Erythroblast (primary cell): ENCODE measurements at places on chromosomes 13 and 19.

DNA sequence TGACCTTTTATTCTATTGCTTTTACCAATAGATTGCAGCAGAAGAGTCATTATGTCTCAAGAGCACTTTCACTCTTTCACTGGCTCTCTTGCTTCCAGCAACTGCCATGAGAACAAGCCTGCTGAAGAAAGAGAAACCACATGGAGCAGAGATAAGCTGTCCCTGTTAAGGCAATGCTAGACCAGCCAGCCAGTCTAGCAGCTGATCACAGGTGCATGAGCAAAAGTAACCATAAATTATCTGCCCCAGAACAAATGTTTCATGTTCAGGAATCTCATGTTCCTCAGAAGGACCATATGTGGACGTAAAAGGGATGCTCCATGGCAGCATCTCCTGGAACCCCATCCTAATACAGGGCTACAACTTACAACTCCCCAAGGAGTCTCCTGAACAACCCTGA is 20.4 kb upstream of the DCLK1 start:
- DNase-seq, result no peak

DNA sequence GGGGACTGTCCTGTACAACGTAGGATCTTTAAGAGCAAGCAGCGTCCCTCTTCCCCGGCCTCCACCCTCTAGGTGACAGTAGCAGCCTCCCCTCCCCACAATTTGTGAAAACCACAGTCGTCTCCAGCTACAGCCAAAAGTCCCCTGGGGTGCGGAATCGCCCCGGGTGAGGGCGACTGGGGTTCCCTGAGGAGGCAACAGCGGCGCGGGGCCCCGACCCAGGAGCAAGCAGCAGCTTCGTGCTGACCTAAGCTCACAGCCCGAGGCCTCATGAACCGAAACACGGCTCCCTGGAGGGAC is 322 bp downstream of the ZNF558 start:
- DNase-seq, result no peak

DNA sequence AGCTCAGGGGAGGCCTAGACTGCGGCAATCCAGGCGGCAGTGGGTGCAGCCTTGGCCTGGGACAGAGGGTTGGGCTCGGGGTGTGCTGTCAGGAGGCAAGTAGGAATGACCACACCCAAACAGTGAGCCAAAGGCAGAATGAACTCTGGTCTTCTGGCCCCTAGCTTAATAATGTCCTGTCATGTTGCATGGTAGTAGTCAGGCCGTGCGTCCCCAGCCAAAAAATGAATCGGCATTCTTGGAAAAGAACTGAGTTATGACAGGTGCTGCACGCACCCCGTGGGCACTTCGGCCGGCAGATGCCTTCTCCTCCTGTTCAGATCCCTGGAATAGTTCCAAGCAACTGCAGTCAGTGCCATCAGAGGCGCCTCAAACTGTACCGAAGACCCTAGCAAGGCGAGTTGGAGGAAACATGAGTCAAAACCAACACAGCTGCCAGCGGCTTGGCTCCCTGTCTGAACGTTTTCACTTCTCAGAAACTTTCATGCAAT is 55.9 kb downstream of the ATP7B start:
- DNase-seq, result peak; percentile 54

GRCh38 chr19:34135054-34135800 is 37.1 kb upstream of the LSM14A start:
- DNase-seq, result no peak

DNA sequence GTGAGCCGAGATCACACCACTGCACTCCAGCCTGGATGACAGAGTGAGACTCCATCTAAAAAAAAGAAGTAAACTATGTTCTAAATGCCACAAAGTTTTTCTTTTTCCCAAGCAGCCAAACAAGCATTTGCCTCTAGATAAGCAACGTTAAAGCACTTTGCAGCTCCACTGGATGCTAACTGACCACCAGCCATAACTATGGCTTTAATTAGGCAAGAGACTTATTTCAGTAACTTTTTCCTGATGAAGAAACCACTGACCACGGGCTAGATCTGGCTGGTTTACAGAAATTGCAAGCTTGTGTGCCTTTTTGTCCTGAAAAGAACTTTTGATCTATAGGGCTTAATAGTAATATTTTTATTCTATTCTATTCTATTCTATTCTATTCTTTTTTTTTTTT is 22.1 kb downstream of the CD70 start:
- no peak for DNase-seq

DNA sequence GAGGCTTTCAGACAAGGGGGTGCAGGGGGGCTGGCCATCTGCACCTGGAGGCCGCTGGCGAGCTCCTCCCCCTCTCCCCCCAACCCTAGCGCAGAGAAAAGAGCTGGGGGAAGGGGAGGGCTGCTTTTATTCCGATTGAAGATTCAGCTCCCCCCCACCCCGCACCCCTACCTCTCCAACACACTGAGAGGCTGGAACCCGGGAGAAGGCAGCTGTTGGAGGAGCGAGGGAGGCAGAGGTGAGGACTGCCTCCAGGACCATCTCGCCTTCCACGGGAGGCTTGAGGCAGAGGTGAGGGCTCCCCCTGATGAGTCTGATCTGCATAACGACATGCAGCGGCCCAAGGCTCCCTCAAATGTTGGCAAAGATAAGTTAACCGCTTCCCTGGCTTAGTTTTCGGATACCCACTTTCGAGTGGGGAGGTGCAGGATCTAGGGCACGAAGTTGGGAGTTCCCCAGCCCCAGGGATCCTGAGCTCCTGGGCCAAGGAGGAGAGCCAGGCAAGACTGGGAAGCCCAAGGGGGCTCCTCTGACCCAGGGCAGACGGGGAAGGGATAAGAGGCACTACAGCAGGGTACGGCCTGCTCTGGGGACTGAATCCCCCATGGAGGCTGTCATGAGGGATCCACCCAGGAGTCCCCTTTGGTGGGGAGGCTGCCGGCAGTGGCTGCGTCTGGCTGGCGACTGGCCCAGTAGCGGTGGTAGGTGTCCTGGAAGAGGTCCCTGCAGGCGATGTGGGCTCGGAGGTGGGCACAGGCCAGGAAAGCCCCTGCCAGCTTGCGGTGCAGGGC is 1.2 kb upstream of the NUMBL start:
- peak; percentile 48 for DNase-seq

GRCh38 chr13:112849500-112849899 is 119.5 kb upstream of the MCF2L start:
- no peak for DNase-seq

- no peak for DNase-seq
Measured at GRCh38 chr13:44149821-44150220, 223.8 kb upstream of the SERP2 start.

GRCh38 chr13:93425411-93425810 is 198.8 kb downstream of the GPC6 start:
- DNase-seq, result no peak

- DNase-seq, result peak; percentile 77
Measured at GRCh38 chr19:48724796-48725753, 5.5 kb upstream of the MAMSTR start.

DNA sequence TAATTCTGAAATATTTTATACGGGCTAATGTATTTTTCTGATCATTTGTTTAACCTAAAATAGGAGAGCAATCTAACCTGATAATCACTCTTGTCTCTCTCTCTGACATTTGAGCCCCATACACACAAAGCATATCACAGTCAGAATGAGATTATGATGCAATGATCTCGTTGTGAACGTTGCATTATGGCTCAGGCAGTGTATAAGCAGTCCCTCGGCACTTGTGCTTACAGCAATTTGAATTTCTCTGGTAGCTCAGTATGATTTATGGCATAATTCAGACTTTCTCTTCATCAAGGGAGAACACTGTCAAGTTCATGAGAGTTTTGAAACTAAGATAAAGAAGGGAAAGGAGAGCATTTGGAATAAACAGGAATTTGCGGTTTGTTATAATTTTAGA is 256.1 kb downstream of the DACH1 start:
- no peak for DNase-seq

- DNase-seq, result peak; percentile 9
Measured at GRCh38 chr13:49214917-49215376, 5.2 kb upstream of the MLNR start.

DNA sequence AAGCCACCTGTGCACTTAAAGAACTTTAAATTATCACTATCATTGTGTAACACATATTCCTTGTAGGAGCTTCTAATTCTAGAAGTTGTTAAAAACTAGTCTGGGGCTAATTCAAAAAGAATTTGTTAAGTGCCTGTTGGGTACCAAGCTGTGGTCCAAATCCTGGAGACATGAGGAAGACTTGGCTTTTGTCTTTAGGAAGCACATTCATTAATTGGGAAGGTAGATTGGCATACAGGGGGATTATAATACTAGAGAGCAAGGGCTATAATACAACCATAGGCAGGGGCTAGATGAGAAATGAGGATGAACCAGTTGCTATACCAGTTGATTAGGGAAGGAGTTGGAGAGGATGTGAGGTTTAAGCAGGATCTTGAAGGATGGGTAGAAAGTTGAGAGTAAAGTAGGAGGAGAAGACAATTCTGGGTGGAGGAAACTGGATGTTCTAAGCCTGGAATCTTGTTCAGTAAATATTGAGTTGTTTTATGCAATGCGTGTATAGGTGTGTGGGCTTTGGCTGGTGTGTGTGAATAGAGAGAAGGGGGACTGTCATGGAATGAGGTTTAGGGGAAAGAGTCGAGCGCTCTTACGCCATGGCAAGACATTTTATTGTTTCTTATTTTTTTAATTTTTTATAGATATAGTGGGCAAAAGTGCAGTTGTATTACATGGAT is 350.1 kb downstream of the GPC5 start:
- no peak for DNase-seq

GRCh38 chr13:26051657-26052311 is at the start of gene SHISA2:
TSS of gene SHISA2 (minus strand) at chr13:26052016. CDS start at chr13:26050975, 1,041 bp downstream.
- peak; percentile 13 for DNase-seq

DNA sequence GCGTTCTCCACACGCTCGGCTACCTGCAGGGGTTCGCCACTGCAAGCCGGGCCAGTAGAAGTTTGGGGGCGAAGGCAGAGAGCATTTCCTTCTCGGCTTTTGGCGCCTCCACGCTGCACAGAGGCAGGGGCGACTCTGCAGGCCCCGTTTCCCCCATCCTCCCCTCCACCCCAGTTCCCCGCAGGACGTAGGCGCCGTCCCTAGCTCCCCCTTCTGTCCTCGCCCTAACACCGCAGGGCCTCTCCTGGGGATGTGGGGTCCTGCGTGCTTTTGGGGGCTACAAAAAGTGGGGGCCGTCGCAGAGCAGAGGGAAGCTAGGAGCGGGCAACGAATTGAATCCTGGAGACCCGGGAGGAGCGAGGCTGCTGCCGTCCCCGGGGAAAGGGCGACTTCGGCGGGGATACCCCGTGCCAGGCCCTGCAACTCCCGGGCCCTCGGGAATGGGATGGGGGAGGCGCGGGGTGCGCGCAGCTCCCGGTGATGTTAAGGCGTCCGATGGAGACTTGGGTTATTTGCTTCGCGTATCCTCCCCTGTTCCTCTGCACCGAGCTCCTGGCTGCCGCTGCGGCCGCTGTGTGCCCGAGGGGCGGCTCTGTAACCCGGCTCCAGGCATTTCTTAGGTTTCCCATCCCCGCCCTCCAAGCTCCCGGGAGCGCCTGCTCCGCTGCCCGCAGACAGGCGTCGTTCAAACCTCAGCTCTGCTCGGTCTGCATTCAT is 255.9 kb upstream of the SOX21 start:
- DNase-seq, result no peak

GRCh38 chr13:110853235-110853721 is 61.6 kb downstream of the ANKRD10 start:
- DNase-seq, result no peak

GRCh38 chr19:48858984-48859710 is 9.3 kb downstream of the PLEKHA4 start:
- DNase-seq, result peak; percentile 80

DNA sequence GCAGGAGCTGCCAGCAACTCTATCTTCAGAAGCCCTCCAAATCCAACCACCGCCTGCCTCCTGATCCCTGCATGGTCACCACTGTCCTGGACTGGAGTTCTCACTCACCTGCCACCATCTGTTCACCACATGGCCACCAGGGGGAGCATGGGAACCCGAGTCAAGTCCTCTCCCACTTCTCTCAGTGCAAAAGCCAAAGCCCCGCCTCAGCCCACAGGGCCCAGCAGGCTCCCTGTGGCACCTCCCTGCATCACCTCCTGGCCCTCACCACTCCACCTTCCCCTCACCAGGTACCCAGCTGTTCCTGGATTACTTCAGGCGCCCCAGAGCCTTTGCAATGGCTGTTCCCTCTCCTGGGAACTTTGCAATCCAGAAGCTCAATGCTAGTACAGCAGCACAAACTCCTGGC is 5.3 kb downstream of the DHPS start:
- DNase-seq, result peak; percentile 81

GRCh38 chr19:41455936-41456335 is 13.0 kb downstream of the ERICH4 start:
- DNase-seq, result no peak

- no peak for DNase-seq
Measured at GRCh38 chr19:53091413-53092254, 11.6 kb downstream of the ZNF160 start.

- peak; percentile 59 for DNase-seq
Measured at GRCh38 chr13:93708308-93709075, 481.9 kb downstream of the GPC6 start.

DNA sequence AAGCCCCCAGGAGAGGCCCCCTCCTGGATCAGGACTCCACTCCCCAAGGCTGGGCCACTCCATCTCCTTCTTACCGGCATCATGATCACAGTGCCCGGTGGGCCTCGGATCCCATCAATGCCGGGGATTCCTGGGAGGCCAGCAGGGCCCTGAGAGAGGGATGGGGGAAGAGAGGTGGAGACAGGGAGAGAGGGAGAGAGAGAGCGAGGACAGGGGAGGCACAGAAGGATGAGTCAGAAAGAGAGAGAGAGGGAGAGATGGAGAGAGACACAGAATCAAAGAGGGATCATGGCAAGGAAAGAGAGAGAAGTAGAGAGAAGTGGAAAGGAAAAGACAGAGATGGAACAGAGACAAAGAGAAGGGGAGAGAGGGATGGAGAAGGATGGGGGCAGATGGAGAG is 13.8 kb downstream of the COL5A3 start:
- no peak for DNase-seq

DNA sequence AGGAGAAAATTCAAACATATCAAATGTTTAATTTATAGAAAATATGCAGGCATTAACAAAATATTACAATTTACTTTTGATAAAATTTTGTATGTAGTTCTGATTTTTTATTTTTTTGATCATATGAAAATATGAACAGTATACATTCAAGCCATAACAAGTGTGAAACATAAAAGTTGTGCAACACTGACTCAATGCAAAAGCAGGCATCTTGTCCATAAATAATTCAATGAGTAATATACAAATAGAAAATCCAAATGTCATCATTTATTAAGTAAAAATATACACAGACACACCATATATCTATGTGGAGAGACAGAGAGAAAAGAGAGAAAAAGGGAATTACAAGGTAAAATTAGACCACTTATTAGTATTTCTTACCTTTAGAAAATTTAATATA is 1183.9 kb downstream of the SLITRK1 start:
- DNase-seq, result no peak

GRCh38 chr13:39329182-39329639 is 273.8 kb downstream of the LHFPL6 start:
- no peak for DNase-seq
